Naive thymus-derived CD4-positive, alpha-beta T cell (primary cell): ENCODE measurements at places on chromosomes 3 and 15.

DNA sequence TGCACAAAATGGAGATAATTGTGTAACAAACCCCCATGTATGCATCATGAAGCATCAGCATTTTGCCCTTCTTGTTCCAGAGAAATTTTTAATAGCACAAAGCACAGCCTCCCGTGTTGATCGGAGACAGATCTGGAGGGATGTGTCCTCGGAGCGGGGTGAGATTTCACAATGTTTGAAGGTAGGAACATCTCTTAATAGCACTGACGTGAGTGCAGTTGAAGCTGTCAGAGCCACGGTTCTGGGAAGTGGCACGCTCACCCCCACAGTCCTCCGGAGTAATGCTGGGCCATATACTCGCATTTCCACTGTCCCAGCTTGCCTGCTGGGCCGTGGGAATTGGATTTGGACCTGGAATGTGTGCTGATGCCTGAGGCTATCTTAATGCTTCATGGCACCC lies 24.1 kb downstream of the ARPP21 start:
- no peak for DNase-seq

DNA sequence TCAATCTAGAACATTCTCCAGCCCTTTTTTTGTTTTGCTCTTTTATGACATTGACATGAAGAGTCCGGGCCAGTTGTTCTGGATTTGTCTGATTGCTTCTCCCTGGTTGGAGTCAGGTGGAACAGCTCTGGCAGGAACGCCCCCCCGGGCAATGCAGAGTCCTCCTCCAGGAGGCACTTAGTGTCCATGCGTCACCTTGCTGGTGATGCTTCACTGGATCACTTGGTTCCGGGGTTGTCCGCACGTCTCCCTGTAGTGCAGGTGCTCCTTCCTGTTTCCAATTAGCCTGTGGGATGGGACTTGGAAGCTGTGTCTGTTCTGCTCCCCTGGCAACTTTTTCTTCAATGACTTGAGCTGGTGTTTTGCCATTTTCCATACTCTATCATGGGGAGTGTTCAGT lies 9.8 kb downstream of the CSK start:
- no peak for DNase-seq

GRCh38 chr15:77059786-77060361 lies 11.0 kb downstream of the TSPAN3 start:
- no peak for DNase-seq

DNA sequence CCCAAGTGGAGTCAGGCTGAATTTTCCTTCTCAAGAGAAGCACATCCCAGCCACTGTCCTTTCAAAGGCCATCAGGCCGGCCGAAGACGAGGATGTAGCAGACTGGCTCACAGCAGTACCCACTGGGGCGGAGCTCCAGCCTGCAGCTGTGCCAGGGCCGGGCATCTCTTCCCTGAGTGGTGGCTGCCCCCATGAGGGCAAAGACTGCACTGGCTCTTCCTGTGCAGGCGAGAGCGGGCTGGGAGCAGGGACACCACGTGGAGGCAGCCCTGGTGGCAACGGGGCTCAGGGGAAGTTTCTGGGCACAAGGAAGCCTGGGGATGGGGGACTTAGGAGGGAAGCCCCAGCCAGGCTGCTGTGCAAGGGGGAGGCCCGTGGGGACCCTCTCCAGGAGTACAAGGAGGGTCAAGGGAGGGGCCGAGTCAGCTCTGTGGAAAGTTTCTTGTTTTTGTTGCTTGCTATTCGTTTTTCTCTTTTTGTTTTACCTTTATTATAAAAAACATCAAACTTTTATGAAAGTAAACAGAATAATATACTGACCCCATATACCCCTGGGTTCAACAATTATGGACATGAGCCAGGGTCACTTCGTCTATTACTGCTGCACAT lies 66.1 kb downstream of the RPN1 start:
- peak; percentile 17 for DNase-seq

DNA sequence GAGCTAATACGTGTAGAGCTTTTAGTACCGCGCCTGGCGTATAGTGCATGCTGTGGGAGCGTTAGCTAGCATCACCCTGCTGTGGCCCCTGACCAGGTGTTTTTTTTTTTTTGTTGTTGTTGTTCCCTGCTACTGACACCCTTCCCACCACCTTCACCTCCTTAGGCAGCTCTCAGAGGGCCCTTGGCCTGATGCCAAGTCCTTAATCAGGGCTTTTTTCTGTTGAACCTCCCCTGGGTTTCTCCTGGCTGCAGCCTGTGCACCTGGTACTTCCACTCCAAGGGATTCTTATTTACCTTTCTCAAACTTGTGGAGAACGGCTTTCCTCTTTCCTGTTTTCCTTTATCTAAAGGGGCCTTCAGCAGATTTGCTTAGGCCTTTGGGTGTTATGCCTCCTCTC lies 53.3 kb downstream of the SLC7A14 start:
- DNase-seq: no peak
